ENCODE measurements at places on chromosomes 5 and 9.

DNA sequence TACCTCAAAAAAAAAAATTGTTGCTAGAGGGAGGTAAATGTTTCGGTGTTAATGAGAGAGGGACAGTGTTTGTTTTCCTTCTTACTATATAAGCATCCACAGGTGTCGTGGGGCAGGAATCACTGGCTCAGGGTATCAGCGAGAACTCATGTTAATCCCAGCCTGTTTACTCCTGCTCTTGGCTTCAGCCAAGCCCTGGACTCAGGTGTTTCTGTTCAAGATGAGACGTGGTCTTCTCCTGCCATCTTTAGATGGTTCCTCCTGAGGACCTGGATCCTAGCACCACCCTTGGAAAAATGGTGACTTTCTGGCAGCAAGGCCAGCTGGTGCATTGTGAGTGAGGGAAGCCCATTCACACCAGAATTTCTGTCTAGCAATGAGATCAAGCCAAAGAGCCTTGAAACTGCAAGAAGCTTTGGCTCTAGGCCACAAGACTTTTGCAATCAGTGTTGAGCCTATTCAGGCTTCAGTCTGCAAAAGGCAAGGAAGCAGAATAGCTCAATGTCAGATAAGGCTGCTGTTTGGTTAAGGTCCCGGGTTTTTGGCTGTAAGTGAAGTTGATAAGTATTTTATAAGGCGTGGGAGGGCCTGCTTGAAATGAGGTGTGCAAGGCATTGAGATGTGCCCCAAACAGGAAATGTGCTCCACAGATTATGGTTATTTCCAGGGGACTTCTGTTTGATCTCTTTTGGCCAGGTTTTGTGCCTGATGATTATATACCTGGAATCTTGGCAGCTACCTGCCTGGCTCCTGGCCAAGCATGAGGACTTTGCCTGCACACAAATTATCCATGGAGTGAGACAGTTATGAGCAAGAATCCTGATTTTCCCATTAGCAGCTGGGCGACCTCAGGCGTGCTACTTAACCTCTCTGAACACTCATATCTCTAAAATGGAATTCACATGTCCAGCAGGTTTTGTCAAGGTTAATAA is 99.8 kb downstream of the TENT4A start:
- no peak for DNase-seq

DNA sequence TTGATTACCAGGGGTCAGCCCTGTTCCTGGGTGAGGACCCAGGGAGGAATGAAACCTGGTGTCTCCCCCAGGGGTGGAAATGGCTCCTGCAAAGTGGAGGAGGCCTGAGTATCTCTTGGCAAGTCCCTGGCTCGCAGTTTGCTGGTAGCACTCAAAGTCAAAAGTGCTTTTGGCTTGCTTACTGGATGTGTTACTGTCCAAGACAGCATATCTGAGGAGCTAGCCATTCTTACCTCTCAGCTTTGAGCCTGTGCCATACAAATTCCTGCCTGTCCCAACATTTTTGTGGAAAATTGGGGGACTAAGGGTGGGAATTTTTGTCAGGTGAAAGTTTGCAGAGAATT is 9.9 kb downstream of the ZNF618 start:
- no peak for DNase-seq

GRCh38 chr5:162052676-162053075 is 14.9 kb upstream of the GABRG2 start:
- DNase-seq = no peak

DNA sequence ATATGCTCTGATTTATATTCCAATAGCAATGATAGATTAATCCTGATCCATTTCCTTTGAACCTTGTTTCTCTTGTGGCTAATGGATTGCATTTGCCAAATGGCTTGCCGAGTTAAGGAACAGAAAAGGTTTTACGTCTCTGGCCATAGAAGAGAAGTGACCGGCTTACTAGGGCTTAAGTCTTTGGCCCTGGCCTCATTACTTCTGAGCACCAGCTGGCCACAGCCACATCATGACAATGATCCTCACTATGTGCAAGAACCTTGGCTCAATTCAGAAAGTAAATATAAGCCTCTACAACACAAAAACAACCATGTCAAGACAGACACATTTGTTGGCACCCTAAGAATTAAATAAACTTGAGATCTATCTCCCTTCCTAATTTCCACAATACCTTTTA is 46.1 kb downstream of the ZNF608 start:
- DNase-seq = no peak

DNA sequence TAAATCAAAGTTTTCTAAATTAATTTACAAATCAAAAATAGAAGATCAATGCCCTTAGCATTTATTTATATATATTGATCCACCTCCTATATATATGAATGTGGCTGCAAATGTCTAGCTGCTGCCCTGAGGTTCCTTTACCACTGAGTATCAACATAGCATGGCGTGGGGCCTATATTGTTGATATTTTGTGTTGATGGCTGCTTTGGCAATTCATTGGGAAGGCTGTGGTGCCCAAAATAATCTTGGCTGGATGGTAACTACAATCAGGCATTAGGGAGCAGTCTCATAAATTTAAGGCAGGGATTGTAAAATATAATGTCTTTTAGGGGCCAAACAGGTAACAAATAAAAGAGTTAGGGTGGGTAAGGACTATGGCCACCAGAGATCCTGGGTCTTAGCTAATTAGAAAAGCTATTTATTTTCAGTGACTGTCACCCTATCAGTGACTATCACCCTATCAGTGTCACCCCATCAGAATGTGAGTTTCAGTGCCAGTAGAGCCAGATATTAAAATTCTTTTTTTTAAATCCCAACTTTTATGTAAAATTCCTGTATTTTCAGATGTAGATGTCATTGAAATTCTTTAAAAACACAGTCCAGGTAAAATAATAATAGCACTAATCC is 190.7 kb upstream of the PCSK5 start:
- no peak for DNase-seq

- DNase-seq = no peak
Measured at GRCh38 chr5:93603793-93604643, 21.0 kb downstream of the NR2F1 start.

DNA sequence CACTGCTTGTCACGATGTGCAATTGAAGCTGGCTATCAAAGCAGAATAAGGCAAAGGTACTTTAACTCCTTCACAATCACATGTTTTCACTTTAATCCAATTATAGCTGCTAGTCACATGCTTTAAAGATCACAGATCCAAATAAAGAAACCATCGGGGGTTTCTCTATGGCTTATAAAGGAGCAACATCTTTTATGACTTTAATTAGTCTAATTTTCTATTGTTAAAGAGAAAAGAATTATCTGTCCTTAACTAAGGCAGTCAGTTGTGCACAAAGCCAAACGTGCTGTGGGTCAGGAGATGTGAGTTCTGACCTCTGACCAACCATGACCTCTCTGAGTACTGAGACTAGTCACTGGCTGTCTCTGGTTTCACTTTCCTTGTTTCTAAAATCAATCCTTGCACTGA is 561.1 kb downstream of the RAB3C start:
- no peak for DNase-seq
